ENCODE measurements at places on chromosomes 12 and 14.

- DNase-seq = no peak
Observed at GRCh38 chr12:46359667-46360280, 12.8 kb downstream of the SLC38A2 start.

DNA sequence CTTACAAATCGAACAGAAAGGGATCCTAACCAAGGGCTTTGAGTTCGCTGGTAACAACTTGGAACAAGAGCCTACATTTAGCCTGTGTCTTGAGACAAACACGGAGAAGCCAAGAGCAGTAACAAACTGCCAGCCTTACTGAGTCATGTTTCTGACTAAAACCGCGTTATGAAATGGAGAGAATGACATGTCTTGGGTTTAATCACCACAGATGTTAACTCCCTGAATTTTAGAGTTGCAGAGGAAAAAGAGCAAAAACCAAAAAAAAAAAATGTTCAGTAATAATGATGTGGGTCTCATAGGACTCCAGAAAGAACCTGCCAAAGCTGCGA lies 1.0 kb downstream of the BLTP3B start:
- DNase-seq = peak; percentile 31

DNA sequence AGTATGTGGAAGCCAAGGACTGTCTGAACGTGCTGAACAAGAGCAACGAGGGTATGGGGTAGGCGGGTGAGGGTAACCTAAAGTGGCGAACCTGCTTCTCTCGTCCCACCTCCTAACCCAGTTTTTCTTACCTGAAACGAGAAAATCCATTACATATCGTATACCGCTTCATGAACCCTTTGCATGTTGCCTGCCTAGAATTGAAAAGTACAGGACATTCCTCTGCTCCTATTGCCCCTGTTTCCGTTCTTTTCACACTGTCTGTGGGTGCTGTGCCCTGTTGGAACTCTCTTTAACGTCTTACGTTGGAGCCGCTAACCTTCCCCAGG lies 513 bp downstream of the PFDN5 start:
- DNase-seq = no peak

GRCh38 chr14:94041551-94042346 lies 15.6 kb downstream of the OTUB2 start:
- no peak for DNase-seq

DNA sequence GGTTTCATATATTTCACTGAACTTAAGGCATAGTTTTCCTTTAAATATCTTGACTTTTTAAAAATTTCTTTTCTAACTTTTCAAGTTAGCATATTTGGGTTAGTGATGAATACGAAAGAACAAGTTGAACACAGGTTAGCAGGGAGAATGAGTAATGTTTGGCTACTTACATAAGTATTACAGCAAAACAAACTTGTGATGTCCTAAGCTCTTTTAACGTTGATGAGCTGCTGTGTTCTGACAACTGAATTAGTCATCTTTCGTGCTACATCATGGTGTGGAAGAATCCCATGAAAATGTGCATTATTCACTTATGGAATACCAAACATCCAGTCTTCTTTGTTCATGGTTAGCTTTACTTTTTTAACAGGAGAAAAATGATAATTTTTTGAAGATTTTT lies 36.3 kb upstream of the PDZRN4 start:
- DNase-seq = no peak

DNA sequence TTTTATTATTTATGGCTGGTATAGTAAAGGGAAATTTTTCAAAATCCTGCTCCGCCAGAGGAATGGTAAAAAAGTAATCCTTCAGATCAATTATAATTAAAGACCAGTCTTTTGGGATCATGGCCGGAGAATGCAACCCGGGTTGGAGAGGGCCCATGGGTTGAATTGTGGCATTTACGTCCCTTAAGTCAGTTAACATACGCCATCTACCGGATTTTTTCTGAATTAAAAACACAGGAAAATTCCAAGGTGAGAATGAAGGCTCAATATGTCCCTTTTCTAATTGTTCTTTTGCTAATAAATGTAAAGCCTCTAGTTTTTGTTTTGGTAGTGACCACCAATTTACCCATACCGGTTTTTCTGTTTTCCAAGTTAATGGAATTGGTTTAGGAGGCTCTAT lies 602.8 kb downstream of the ALG10 start:
- DNase-seq = no peak
